Right cardiac atrium (tissue), 5 donors: ENCODE measurements at places on chromosomes 16 and 17. TPM values are rescaled to one million over a fixed set of nuclear protein-coding genes. Genes with fewer than 3 reads are reported as not detected.

Gene SLC6A2
- not detected for total RNA-seq

Gene HNF1B
- total RNA-seq, result not detected

Gene C17orf78
- not detected for total RNA-seq

Gene LGALS9B
- total RNA-seq, result 0.23 TPM

Gene FADS6
- not detected for total RNA-seq

Gene RTN4RL1
- 3.9 TPM for total RNA-seq

Gene CES4A
- total RNA-seq, result 11.6 TPM

Gene SLC16A11
- 3.9 TPM for total RNA-seq

Gene UMOD
- not detected for total RNA-seq

Gene C17orf100
- total RNA-seq, result 0.54 TPM

Gene PYY
- not detected for total RNA-seq
